ENCODE measurements at places on chromosomes 1 and 21.

GRCh38 chr1:168408539-168408865 lies 127.8 kb downstream of the TBX19 start:
- DNase-seq, result no peak

DNA sequence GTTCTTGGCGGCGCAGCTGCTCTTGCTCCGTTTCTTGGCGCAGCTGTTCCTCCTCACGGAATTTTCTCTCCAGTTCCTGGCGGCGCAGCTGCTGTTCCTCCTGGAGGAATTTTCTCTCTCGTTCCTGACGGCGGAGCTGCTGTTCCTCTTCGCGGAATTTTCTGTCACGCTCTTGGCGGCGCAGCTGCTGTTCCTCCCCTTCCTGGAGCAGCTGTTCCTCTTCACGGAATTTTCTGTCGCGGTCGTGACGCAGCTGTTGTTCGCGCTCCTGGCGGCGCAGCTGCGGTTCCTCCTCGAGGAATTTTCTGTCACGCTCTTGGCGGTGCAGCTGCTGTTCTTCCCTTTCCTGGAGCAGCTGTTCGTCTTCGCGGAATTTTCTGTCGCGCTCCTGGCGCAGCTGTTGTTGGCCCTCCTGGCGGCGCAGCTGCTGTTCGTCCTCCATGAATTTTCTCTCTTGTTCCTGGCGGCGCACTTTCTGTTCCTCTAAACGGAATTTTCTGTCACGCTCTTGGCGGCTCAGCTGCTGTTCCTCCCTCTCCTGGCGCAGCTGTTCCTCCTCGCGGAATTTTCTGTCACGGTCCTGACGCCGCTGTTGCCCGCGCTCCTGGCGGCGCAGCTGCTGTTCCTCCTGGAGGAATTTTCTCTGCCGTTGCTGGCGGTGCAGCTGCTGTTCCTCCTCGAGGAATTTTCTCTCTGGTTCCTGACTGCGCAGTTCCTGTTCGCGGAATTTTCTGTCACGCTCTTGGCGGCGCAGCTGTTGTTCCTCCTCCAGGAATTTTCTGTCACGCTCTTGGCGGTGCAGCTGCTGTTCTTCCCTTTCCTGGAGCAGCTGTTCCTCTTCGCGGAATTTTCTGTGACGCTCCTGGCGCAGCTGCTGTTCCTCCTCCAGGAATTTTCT lies 7.0 kb downstream of the TCHH start:
- no peak for DNase-seq

DNA sequence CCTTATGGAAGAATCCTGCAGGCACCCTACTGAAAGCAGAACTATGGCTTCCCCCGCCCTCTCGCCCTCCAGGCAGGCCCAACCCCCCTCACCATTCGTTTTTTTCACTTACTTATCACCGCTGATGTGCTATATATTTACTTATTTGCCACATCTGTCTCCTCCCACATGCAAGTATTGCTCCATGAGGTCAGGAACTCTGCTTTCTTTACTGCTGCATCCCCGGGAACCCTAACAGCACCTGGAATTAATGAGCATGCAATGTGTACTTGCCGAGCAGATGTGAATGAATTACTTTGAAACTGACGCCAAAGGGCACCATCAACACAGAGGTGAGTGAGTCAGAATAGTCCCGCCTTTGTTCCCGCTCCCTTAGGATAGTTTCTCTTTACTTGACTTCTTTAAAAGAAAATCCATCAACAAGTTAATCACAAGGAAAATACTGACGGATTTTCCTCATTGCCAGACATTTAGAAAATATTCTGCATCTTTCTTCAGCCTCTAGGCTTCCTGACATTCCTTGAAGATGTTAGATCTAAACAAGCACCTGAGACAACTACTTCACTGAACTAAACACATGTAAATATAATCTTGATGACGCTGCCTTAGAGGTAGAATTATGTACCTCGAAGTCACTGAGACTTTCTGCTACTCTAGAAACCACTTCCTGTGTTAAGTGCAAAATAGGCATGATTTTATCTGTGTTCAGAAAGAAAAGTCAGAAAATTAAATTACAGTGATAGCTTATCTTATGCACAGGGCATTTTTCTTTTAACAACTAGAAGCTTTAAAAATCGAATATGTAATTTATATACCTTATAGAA lies 17.5 kb upstream of the RAB4A start:
- no peak for DNase-seq

DNA sequence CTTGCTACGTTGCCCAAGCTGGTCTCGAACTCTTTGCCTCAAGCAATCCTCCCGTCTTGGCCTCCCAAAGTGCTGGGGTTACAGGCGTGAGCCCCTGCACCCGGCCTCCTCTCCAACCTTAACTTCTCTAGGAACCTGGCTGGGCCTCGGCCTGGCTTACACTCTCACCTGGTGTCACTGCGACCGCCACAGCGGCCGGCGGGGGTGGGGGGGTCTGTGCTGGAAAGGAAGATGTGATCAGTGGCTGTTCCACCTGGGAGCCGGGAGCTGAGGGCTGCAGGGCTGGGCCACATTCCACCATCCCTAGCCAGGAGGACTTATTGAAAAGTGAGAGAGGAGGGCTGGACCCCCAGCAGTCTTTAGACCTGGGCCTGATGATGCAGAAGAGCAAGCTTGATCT lies 48.6 kb downstream of the HSPG2 start:
- no peak for DNase-seq

DNA sequence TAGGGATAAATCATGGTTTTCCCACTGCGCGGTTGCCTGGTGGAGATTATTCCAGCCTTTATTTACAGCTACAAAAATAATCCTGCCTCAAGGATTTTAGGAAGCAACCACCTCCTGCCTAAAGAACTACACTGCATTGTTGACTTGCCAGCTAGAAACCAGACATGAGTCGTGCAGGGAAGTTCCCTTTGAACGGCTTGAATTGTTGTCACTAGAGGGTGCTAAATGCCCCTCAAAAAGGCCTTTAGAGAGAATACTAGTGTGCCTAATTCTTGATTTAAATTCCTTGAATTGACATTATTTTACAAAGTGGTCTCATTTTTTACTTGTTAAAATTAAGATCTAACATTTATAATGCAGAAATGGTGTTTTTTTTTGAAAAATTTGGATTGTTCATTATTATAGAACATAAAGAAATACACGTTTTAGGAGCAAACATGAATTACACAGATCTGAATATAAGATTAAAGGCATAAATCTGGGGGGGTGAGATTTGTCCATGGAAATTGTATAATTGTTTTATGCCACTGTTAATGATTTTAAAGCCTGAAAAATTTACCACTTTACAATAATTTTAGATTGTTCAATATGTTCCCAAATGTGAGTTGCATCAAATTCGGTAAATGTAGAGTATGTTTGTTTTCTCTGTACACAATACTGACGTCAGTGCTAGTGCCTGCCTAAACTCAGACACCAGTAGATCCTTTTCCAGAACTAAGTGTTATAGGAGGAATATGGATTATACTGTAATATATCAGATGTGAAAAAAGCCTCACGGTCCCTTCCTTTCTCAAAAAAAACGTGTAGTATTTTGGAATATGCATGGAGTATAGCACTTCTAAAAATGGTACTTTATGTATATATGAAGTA lies 7.6 kb upstream of the ERG start:
- DNase-seq, result peak; percentile 2

DNA sequence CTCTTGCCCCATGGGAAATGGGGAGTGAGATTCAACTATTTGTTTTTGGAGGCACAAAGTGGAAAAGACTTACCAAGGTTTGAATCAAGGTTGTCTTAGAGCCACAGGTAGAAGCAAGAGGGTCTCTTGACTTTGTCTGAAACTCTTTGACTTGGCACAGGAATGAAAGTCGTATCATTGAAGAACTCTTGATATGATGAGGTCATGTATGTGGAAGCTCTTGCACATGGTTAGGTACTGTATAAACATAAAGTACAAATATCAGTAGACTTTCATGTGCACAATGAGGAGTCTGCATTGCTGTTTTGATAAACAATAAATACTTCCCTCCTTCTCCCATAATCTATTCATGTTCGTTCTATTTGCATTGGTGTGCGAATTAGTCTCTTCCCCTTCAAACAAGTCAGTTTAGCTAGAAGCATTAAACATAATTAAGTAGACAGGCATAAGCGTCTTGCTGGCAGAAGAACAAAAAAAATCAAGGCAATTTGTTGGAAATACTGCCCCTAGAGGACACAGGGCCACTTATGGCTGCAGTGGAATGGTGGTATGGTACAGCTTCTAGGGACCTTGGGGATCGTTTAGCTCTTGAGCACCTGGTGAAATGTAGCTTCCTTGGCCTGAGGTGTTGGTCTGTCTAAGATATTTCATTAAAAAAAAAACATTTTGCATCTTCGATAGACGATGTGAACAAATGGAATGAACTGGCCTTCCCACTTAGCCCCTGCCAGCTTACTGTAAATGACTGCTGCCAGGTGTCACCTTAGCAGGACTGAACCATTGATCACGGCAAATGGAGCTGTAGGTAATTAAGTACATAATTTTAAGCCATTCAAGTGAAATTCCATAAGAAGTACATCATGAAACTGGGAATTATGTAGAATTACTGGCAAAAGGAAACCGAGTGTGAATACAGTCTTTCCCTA lies 218.0 kb upstream of the GALNT2 start:
- no peak for DNase-seq

DNA sequence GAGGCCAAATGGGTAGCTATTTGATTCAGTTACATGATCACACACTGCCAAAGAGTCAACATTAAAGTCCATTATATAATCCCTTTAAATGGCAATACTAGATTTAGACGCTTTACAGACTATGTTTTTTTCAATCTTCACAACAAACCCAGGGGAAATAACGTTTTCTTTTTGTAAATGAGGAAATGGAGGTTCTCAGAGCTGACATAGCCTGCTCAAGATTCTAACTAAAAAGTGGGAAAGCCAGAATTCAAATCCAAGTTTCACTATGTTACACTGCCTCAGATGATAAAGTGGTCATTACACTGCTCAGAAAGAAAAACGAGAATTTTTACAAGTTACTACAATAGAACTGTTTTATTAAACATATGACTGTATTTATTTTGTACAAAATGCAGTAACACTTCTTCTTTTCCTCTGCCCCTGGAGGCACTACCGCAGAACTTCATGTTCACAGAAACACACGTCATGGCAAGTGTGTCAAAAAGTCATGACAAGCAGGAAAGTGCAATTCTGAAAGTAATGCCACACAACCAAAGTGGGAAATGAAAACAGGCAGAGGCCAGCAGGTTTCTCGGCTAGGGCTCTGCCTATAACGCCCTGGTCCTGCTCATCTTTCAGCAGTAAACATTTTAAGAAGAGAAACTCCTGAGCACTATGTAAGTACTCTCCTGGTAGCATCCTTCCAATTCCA lies 19.0 kb downstream of the THEMIS2 start:
- DNase-seq, result no peak

GRCh38 chr1:6870086-6870485 lies 84.8 kb downstream of the CAMTA1 start:
- no peak for DNase-seq

- no peak for DNase-seq
Observed at GRCh38 chr1:41122851-41123518, 101.5 kb upstream of the SLFNL1 start.

DNA sequence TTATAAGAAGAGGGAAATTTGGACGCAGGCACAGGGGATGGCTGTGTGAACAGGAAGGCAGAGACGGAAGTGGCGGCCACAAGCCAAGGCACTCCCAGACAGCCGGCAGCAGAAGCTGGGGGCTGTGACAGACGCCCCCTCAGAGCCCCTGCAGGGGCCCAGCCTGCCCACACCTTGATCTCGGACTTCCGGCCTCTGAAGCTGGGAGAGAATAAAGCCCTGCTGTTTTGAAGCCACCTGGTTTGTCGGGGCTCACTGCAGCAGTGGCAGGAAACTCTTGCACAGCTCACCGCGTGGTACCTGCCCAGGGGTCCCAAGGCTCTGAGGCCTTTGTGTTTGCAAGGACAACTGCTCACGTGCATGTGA lies 13.7 kb downstream of the MEGF6 start:
- DNase-seq, result no peak

- DNase-seq, result no peak
Observed at GRCh38 chr1:81812712-81813111, 12.0 kb downstream of the ADGRL2 start.

All from hypothalamus (tissue), 51 donors.